ENCODE measurements at places on chromosomes 4 and X.

- DNase-seq: peak; percentile 32
These were observed 2.3 kb downstream of the IRF2 start for GRCh38 chr4:184471881-184472613.

DNA sequence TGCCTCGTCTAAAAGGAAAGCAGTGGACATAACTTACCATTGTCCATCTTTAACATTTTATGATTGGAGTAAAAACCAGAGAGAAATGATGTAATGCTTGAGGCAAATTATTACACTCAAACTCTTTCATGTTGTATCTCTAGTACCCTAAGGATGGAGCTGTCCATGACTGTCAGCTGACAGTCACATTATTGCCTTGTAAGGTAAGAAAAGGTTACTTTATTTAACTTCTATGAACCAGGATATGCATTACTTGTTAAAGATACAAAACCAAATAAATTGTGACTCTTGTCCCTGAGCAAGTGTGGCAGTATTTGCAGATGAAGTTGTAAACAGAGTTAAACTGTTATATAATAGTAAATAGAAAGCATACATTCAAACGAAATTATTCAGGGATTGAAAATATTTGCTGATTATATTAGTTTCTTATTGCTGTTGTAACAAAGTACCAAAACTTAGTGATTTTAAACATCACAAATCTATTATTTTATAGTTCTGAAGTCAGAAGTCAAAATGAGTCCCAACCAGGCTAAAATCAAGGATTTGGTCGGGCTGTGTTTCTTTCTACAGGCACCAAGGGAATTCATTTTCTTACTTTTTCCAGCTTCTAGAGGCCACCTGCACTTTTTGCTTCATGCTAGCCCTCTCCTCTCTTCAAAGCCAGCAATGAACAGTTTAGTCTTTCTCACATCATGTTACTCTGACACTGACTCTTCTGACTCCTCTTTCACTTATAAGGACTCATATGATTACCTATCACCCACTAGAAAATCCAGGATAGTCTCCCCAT, 113.8 kb downstream of the CEP44 start:
- DNase-seq: no peak

GRCh38 chrX:85111347-85111746, 107.7 kb downstream of the APOOL start:
- peak; percentile 1 for DNase-seq

GRCh38 chrX:3771766-3772165, 58.3 kb upstream of the PRKX start:
- no peak for DNase-seq

GRCh38 chrX:10016519-10017132, 49.5 kb downstream of the CLDN34 start:
- no peak for DNase-seq

GRCh38 chr4:78638337-78639172, 87.0 kb downstream of the ANXA3 start:
- peak; percentile 46 for DNase-seq

DNA sequence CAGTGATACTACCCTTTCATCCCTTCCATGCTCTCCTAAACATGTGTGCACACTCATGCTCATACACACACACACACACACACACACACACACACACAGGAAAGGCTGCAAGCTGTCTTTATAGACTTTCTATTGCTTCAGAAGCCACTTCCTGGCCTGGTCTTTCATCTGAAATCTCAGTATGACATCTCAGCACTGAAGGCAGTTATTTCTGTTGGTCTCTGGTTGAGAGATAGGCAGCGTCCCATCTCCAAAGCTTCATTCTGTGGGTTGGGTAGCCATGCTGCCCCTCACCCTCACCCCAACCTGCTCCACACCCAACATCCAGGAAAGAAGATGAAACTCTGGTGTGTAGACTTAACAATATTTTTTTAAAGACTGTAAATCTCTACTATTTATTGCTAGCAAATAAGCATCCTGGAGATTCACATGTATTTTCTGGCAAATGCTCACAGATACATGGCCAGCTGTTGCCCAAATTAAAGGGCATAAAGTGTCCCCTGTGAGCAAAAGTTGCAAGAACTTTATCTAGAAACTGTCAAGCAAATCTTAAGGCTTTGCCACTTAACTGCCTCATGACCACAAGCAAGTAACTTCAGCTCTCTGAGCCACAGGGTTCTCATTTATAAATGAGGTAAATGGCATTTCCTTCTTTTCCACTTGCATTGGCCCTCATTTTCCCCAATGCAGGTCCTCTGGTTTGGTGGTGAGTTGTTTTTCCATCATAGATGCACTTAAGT, 189.8 kb upstream of the AFF2 start:
- no peak for DNase-seq

GRCh38 chrX:32966821-32967355, 244.5 kb downstream of the DMD start:
- no peak for DNase-seq

GRCh38 chr4:36574816-36575215, 293.4 kb downstream of the DTHD1 start:
- DNase-seq: no peak

GRCh38 chr4:47238667-47239066, 207.3 kb downstream of the GABRB1 start:
- DNase-seq: no peak

DNA sequence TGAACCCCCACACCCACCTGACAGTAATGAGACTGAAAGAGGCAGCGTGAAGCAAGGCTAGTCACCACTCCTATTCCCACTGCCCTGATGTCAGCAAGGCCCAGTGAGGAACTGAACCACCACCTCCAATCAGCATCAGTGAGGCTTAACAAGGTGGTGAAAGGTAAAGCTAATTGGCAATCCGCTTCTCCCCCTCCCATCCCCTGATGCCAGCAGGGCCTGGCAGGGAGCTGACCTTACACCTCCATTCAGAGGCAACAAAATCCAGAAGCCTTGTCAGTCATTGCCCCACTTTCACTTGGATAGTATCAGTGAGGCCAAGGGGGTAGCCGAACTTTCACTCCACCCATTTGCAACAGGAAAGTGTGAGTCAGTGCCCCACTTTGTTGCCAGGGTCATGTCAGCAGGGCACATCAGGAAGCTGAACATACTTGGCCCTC, 60.8 kb downstream of the AWAT2 start:
- no peak for DNase-seq

- no peak for DNase-seq
These were observed 539.1 kb upstream of the MAGEB18 start for GRCh38 chrX:25599061-25599460.

DNA sequence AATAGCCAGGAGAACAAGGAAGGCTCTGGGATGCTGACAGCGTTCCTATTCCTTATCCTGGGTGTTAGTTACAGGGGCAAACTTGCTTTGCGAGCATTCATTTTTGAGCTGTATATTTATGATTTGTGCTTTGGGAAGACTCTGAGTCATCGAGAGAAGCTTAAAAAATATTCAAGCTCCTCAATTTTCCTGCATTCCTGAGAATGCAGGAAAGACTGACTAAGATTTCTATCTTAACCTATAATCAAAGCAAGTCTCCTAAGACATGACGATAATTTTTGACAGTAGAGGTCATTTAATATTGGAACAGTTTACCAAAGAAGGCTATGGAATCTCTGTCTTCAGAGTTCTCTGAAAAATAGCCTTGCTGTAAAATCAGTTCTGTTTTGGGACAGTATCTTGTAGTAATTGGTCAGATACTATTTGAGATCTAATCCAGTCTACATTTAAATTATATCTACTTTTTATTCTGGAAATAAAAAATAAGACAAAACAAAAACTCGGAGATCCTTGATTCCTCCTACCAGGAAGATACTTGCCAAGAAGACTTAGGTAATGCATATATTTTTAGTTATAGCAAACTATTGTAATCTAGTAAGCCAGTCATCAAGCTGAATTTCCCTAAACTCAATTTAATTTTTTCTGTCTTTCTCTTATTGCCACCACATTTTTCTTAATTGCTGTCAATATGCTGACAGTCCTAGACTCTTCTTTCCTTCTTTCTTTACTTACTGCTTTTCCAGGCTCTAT, 31.7 kb downstream of the BBS12 start:
- no peak for DNase-seq

DNA sequence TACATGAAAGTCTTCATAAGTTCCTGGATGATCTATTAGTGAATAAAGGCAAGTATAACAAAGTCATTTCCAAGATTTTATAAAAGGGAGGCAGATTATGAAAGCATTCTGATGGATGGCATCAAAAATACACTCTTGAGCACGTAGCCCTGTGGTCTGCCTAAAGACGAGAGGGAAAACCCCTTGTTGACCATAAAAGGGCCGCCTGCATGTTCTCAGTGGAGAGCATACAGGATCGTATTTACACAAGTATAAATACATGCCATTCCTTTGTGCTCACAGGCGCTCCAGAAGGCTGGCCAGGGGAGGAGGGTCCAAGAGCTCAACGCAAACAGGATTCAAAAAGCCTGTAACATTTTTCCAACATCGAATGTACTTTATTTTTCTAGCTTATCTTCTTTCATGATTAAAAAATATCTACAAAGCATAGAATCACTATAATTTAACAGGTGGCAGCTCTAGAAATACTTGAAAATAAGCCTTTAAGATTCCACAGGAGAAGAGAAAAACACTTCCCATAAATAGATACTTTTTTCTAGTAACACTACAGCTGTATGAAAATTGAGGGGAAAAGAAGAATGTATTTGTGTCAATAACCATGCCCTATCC, 29.6 kb downstream of the PDGFC start:
- no peak for DNase-seq

DNA sequence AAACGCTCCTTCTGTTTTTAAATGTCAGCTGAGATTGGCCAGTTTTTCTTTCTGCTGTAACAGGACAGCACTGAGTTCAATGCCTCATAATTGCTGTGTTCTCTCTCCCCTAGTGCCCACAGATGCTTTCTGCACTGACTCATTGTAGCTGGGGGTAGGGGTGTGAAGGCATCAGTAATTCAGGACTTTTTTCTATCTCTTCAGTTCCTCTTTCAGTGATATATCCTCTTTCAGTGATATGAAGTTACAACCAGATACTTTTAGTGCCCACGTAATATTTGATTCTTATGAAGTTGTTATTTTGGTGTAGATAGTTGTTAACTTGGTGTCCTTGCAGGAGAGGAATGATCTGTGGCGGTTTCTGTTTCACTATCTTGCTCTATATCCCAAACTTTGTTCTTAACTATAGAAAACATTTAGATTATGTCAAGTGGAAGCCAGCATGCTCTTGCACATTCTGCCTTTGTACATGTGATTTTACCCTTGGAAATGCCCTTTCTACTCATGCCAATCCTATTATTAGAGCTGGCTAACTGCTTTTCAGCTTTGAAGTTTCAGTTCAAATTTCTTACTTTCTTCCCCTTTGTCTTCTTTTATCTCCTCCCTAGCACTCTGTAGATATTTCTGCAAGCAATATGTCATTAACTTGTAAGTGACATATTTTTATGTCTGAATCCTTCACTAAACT, 1258.4 kb downstream of the FAM133A start:
- no peak for DNase-seq

DNA sequence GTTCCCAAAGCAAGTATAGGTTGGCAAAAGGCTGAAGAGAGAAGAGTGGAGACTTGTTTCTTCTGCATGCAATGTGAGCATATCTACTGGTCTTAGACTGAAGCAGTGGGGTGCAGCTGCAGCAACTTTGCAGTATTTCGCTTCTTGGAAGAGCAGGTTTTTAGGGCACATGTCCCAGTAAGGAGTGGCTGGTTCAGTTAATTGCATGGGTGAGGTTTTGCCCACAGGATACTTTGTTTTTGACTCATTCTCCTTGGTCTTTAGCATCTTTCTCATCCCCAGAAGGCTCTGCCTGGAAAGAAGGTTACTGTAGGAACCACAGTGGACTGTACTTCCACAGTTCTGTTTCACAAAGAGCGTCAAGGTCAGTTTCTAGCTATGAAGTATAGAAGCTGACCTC, 68.0 kb upstream of the NR3C2 start:
- no peak for DNase-seq

DNA sequence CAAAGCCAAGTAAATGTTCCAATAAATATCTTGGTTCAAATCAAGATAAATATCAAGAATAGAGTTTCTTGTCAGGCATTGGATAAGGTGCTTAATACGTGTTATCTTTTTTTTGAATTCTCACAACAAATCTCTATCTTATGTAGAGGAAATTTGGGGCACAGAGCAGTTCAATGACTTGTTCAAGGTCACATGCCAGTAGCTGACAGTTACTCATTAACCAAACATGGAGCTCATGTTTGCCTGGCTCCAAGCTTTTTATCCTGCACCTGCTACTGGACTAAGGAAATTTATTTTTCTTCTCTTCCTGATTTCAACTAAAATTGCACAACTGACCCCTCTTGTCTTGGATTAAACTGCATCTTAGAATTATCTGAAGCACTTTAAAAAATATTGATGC, 76.3 kb downstream of the ATP10D start:
- no peak for DNase-seq

- no peak for DNase-seq
These were observed 25.5 kb downstream of the PALLD start for GRCh38 chr4:168522356-168522755.
